MCF 10A (cell line): ENCODE measurements at places on chromosomes 1 and 21.

DNA sequence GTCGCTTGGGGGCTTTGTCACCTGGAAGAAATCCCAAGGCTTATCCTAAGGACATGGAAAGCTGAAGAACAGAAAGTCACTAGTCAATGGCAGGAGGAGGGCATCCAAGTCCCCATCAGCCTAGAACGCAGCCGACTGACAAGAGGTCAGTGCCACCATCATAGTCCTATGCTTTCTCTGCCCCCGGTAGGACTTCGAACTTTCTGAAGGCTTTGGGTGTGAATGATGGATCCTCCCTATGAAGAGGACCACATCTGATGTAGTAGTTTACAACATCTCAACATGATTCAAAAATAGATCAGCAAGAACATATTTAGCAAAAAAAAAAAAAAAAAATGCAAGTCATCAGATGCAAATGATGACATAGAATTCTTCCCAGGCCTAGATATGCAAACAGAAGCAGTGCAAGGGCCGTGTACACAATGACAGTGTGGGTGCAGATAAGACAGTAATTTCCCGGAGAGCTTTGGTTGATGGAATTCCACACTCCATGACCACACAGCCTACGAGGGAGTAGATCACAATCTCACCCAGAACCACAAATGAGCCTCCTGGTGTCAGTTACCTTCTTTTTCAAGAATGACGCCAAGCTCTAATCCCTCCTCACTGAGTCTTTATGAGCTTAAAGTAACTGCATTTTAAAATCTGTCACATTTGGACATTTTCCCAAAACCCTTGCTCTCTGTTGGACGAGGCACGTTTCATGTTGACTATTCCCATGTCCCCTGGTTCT is 88.2 kb downstream of the PSMG1 start:
- DNase-seq, result no peak

DNA sequence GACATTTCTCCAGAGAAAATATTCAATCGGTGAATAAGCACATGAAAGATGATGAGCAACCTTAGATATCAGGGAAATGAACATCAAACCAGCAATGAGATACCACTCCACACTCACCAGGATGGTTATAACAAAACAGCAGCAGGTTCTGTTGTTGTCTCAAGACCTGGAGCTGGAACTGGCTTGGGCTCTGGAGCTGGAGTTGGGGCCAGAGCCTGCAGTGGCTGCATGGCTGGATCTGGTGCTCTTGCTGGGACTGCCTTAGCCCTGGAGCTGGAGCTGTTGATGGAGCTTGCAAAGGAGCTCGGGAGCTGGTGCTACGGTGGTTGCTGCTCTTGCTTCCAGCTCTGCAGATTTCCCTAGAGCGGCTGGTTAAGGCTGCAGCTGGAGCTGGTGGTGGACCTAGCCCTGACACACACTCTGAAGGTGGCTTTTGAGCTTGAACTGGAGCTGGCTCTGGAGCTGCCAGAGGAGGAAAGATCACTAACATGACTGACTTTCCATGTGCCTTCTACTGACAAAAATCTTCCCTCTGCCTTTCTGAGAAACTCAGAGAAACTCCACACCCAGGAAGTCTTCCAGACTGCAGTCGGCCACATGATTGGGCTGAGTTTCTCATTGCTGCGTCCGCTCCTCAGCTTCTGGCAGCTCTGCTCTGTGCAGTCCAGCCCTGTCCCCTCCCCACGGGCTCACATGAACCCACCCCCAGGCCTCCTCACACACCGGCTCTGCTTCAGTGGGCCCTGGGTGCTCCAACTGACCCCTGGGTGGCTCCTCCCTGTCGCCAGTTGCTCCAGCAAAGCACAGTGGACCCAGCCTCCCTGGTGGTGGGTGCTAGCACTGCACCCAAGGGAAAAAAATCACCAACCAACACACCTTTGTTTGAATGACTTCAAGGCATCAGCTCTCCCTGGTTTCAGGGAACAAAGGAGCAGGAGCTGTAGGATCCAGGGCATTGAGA is 139.1 kb upstream of the FMN2 start:
- peak; percentile 44 for DNase-seq

- no peak for DNase-seq
Measured at GRCh38 chr1:9755441-9755995, 68.2 kb downstream of the CLSTN1 start.

- no peak for DNase-seq
Measured at GRCh38 chr1:13733711-13734110, 33.7 kb downstream of the PRDM2 start.
